ENCODE measurements at places on chromosomes 16 and 17.
A peak's percentile ranks its signal among the peaks of the same experiment; 100 is the strongest.

GRCh38 chr16:11536104-11536866 is 50.4 kb downstream of the LITAF start:
- DNase-seq: no peak

DNA sequence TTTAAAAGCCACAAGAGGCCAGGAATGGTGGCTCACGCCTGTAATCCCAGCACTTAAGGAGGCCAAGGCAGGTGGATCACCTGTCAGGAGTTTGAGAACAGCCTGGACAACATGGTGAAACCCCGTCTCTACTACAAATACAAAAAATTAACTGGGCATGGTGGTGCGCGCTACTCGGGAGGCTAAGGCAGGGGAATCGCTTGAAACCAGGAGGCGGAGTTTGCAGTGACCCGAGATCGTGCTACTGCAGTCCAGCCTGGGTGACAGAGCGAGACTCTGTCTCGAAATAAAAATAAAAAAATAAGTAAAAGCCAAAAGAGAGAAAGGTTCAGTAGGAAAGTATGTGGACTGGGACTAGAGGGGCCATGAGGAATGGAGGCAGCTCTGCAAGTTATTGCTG is 13.1 kb upstream of the ITGAL start:
- no peak for DNase-seq

DNA sequence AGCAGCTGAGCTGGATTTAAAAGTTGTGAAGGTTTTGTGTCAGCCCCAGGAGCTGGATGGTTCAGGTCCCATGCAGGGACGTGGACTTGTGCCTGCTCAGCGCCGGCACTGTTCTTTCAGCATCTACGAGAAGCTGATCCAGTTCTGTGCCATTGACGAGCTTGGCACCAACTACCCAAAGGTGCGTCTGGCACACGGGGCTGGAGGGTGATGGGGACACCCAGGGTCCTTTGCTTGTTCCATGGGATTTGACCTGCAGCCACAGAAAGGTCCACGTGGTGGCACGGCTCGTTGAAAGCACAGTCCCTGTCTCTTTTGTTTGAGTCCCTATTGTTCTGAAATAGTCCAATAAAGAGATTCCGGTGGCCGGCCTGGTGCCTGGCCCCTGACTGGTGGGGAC is 18.1 kb upstream of the ITGB4 start:
- DNase-seq: no peak

DNA sequence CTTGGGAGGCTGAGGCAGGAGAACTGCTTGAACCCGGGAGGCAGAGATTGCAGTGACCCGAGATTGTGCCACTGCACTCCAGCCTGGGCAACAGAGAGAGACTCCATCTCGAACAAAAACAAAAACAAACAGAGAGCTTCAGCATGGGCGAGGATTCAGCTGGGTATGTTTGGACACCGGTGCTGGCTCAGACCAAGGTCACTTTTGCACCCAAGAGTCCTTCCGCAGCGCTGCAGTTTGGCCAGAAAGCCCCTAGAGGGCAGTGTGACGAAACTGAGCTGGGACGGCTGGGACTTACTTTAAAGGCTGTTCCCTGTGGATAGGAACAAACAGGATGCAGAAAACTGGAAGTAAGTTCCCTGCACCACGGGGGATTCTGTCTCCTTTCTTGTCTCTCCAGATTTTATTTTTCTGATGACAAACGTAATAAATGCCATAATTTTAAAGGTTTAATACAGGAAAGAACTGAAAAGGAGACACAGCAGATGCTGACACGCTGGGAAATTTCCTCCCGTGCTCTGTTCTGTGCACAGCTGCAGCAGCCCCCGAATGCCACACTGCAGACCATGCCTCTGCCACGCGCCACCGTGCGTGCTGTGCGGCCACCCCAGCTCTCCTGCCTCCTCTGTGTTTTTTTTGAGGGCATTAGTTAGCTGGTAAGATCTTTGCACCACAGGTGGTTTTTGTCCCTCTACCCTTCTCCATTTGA is 25.2 kb upstream of the USP36 start:
- DNase-seq: no peak

GRCh38 chr16:8703693-8704092 is 29.3 kb downstream of the ABAT start:
- no peak for DNase-seq

DNA sequence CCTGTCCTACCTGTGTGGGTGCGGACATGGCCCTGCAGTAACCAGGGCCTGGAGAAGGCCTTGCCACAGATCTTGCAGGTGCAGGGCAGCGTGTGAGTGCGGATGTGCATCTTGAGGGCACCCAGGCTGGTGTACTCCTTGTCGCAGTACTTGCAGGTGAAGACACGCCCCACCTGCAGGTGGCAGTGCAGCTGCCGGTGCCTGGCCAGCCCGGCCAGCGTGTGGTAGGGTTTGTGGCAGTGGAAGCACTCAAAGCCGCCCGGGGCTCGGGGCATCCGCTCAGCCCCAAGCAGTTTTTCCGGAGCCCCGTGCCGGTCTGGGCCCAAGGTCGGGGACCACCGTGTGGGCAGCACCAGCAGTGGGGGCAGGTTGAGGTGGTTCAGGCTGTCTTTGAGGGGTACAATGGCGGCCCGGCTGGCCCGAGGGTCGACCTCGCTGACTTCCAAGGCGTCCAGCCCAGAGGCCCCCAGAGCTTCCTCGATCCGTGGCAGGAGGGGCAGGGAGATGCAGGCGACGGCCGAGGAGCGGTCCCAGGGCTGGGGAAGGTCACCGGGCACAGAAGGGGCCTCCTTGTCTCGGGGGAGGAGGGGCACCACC is 5.1 kb downstream of the SNAI3 start:
- DNase-seq: no peak

DNA sequence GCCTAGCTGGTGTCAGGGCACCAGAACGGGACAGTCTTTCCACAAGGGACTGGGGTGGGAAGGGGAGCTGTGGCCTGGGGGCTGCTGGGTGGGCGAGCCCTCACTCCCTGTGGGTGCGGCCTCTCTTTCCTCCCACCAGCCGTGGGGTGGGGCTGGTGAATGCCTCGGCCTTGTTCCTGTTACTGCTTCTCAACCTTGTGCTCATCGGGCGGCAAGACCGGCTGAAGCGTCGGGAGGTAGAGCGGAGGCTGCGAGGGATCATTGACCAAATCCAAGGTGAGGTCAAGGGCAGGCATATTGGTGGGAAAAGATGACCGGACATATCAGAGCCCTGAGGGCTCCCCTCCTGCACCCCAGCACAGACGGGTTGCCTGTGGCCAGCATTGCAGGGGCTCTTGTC is 29.2 kb downstream of the CASKIN2 start:
- DNase-seq: no peak

- no peak for DNase-seq
Measured at GRCh38 chr17:31404028-31404949, 12.8 kb downstream of the RAB11FIP4 start.

GRCh38 chr16:3690980-3691720 is 26.2 kb downstream of the TRAP1 start:
- DNase-seq: no peak

DNA sequence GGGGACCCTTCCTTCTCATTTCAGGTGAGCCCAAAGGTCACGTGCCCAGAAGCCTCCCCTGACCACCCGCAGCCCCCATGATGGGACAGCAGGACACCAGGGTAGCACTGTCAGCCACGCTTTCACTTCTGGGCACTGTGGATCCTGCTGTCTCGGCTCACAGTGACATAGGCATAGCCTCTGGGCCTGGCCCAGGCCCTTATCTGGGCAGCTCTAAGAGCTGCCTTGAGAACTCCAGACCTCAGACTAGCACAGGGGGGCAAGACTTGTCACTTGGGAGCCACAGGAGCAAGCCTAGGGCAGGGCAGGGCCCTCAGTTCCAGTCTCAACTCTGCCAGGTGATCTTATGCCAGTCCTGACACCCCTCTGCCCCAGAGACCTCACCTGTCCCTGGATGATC is 4.7 kb downstream of the NATD1 start:
- no peak for DNase-seq

GRCh38 chr16:85819245-85819644 is 19.8 kb downstream of the COX4I1 start:
- peak; percentile 75 for DNase-seq

DNA sequence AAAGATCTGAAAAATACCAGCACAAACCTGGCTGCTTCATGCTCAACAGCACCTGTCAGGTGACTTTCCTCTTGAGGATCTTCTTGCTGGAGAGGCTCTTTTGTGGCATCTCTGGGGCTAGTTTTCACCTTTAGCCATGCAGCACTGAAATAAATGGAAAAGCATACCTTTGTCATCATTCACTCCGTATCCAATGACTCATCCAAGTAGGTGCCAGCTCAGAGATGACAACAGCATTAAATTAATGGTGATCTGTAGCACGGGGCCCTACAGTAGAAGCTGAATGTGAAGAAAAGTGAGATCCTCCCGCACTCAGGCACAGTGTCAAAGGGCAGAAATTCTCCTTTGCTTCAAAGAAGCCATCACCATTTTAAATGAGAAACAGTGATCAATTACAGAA is 32.2 kb downstream of the KIAA0753 start:
- no peak for DNase-seq

DNA sequence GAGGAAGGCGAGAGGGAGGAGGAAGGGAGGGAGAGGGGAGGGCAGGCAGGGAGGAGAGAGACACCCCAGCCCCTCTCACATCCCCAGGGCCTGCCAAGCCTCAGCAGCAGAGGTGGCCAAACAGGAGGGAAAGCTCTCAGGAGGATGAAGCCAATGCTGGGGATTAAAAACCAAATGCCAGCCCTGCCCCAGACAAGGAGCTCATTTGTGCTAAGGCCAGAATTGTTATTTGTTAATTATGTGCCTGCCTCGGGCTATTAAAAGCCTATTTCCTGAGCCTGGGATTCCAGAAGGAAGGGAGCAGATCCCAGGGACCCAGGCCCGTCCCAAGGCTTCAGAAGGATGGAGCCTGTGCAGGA is 27.9 kb upstream of the GINS2 start:
- no peak for DNase-seq

- no peak for DNase-seq
Measured at GRCh38 chr17:1709971-1710806, at the start of gene TLCD2. TSS of gene TLCD2 (minus strand) at chr17:1710377. CDS start at chr17:1710242, 135 bp downstream.

GRCh38 chr17:416293-417206 is 63.9 kb upstream of the RPH3AL start:
- peak; percentile 91 for DNase-seq

DNA sequence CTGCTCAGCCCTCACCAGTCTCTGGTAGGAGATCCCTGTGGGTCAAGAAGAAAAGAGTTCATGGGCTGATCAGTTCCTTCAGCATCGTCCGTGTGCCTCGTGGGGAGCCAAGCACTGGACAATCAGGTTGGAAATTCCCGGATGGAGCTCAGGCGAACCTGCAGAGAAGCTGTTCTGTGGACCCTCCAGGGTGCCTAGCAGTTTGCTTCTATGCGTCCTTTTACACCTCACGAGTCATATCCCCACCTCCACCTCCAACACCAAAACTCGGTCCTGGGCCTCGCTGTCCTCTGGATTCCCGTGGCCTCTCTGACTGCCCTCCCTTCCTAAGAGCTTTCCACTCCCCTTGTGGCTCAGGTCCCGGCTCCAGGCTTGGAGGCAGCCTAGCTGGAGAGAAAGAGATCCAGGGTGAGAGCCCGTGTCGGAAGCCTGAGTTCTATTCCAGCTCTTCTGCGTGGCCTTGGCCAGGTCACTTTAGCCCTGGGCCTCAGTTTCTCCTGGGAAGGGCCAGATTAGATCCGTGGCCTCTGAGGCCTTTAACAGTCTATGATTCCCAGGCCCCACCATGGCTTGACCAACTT is 26.2 kb upstream of the PIK3R6 start:
- no peak for DNase-seq

DNA sequence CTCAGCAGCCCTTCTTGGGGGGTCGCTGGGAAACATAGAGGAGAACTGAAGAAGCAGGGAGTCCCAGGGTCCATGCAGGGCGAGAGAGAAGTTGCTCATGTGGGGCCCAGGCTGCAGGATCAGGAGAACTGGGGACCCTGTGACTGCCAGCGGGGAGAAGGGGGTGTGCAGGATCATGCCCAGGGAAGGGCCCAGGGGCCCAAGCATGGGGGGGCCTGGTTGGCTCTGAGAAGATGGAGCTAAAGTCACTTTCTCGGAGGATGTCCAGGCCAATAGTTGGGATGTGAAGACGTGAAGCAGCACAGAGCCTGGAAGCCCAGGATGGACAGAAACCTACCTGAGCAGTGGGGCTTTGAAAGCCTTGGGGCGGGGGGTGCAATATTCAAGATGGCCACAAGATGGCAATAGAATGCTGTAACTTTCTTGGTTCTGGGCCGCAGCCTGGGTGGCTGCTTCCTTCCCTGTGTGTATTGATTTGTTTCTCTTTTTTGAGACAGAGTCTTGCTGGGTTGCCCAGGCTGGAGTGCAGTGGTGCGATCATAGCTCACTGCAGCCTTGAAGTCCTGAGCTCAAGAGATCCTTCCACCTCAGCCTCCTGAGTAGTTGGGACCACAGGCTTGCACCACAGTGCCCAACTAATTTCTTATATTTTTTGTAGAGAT is 3.4 kb downstream of the STH start:
- peak; percentile 64 for DNase-seq

DNA sequence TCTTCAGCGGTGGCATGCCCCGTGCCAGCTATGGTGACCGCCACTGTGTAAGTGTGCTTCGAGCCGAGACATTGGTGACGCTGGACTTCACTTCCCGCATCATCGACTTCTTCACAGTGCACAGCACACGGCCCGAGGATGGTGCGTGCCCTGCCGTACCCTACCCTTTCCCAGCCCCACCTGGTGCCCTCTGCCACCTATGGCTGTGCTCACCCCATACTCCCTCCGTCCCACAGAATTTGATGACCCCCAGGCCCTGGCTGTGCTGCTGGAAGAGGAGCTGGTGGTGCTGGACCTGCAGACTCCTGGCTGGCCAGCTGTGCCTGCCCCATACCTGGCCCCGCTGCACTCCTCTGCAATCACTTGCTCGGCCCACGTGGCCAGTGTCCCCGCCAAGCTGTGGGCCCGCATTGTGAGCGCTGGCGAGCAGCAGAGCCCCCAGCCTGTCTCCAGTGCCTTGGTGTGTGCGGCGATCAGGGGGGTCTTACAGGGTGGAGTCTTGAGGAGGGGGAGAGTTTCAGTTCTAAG is 9.5 kb downstream of the LLGL1 start:
- no peak for DNase-seq

- DNase-seq: no peak
Measured at GRCh38 chr17:14094676-14095601, 25.6 kb downstream of the COX10 start.

GRCh38 chr17:32443827-32444300 is 446 bp upstream of the PSMD11 start:
- no peak for DNase-seq

GRCh38 chr17:72788950-72789585 is 303.4 kb downstream of the SLC39A11 start:
- DNase-seq: no peak
